ENCODE measurements at places on chromosomes 4 and X. TPM values are rescaled to one million over a fixed set of nuclear protein-coding genes. Genes with fewer than 3 reads are reported as not detected.

The NWD2 gene
- not detected for total RNA-seq

The RIBC1 gene
- 1.2 TPM for total RNA-seq

The HS3ST1 gene
- total RNA-seq = 0.07 TPM

The CNOT6L gene
- 96.5 TPM for total RNA-seq

The ATG4A gene
- total RNA-seq = 10.8 TPM

The RAB9B gene
- 0.44 TPM for total RNA-seq

The PABPC1L2A gene
- not detected for total RNA-seq

The SPANXA1 gene
- total RNA-seq = not detected

DNA sequence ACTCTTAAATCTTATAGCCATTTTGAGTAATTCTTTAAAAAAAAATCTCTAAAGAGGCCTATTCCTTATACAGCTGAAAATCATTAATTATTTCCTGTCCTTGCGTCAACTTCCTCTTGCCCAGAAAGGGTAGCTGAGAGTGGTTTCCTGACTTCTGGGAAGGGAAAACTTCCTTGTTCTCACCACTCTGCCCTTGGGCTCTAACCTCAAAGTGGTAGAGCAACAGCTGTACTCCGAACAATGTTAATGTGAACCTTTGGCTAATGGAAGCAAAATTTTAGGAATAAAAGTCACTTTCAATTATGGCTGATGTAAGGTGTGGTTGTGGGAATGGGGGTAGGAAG, 15.3 kb downstream of the KLHL2 start:
- DNase-seq = no peak

DNA sequence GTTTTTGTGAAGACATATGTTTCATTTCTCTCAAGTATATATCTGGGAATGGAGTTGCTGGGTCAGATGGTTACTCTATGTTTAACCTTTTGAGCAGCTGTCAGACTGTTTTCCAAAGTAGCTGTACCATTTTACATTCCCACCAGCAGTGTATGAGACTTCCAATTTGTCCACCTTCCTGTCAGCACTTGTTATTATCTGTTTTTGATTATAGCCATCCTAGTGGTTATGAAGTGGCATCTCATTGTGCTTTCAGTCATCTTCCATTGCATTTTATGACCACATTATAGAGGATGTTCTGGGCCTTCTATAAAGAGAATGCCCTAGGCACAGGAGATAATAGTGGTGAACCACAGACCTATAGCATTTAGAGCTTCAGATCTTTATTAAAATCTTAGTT, 39.2 kb downstream of the CLCN4 start:
- DNase-seq = no peak

DNA sequence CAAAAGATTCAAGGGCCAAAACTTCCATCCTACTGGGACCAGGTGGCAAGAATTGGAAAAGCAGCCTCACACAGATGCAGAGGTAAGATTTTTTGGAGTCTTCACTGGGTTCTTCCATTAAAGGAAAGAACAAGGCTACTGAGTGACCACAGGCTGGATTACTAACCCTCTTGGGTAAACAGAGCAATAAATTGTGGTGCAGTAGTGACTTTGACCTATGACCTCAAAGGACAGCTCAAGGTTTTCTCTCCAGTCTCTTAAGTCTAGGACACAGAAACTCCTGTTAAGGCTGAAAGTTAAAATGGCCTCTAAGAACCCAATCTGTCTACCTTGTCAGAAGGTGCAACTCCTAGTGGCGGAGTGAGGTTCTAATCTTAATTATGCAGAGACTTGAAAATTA, 464.9 kb downstream of the SMARCA1 start:
- no peak for DNase-seq

- DNase-seq = peak; percentile 69
Measured at GRCh38 chr4:26372525-26373172, 51.8 kb downstream of the RBPJ start.

GRCh38 chrX:14753441-14753840, 119.4 kb downstream of the FANCB start:
- DNase-seq = no peak

- no peak for DNase-seq
Measured at GRCh38 chrX:47145395-47146120, 537 bp downstream of the RBM10 start.

GRCh38 chr4:106201373-106201772, 114.6 kb downstream of the TBCK start:
- no peak for DNase-seq

- no peak for DNase-seq
Measured at GRCh38 chrX:130005089-130005807, 22.8 kb downstream of the BCORL1 start.

DNA sequence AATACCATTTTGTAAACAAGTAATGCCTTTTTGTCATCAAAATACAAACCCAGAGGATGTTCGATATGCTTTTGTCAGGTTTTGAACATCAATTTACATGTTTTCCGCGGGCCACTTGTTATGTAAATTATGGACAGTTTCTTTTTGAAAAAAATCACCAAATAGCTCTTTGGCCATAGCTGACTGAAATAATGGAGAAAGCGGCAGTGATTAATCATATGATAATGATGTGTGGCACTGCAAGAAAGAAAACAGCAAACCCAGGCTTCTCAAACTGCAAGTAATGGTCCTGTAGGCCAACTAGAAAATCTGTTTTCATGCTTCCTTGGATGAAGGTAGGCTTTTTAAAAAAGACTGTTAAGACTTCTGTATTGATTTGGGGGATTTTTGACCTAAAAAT, 15.6 kb upstream of the SCML1 start:
- no peak for DNase-seq

DNA sequence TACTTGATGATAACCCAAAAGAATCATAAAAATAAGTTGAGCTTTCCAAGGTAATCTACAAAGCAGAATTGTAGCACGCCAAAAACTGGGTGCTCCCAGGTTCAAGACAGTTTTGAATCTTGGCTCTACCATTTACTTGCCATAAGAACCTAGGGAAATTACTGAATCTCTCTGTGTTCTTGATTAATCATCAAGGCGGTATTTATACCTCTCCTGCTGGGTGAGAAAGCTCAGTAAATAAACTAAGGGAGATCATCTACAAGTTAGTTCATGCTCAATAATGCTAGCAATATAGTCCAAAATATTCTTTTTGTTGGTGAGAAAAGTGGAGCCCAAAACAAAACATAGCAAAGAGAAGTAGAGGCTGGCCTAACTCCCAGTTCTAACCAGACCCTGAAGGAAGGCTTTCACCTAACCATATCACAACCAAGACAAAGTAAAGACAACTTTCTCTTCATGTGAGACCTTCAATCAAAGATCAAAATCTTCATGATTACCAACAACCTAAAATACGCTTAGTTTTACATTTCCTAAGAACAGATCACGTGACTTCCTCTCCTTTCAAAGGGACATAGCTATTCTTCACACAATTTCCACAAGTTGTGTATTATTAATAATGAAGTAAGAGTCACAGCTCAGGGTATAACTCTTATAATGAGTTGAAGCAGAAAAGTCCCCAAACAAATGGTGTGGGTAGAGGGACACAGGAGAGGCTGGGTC, 34.4 kb downstream of the TNIP3 start:
- DNase-seq = no peak

GRCh38 chrX:114127411-114128025, 456.4 kb upstream of the HTR2C start:
- no peak for DNase-seq

GRCh38 chrX:54248309-54248708, 65.3 kb upstream of the FAM120C start:
- DNase-seq = no peak

- no peak for DNase-seq
Measured at GRCh38 chrX:7711167-7711566, 131.8 kb upstream of the VCX start.

DNA sequence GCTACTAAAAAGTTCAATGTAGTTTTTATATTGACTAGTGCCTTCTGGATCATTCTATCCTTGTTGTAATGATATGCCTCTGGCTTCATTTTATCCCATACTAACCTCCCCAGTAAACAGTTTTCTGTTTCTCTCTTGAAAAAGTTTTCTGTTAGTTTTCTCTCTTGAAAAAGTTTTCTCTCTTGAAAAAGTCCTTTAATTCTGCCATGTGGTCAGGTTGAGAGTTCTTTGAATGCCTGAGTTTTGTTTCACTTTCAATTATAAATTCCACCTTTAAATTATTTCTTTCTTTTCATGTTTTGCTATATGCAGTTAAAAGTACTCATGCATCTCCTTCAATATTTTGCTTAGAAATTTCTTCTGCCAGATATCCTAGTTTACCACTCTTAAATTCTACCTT, 1139.6 kb downstream of the STPG2 start:
- no peak for DNase-seq

GRCh38 chrX:113390531-113390930, 549.9 kb upstream of the AMOT start:
- DNase-seq = no peak

- DNase-seq = no peak
Measured at GRCh38 chr4:55122235-55122634, 3.2 kb downstream of the KDR start.

GRCh38 chrX:76420237-76420636, 7.3 kb upstream of the MAGEE1 start:
- DNase-seq = no peak

DNA sequence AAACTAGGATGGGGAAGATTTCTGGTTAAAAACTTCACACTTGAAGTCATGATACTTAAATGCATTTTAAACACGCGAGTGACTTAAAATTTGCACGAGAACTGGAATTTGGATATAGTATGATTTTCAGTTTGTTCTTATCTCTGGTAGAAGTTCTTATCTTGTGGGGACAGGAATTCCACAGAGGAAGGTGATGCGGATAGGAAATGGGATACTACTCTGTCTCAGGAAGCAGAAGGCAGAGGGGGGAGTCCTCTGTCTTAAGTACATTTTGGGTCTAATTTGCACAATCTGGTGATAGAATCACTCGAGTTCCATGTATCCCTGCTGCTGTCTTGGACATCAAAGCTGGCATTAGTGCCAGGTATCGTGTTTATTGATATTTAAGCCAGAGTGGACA, 53.3 kb downstream of the TLL1 start:
- no peak for DNase-seq

- DNase-seq = no peak
Measured at GRCh38 chr4:177547985-177548384, 105.7 kb upstream of the AGA start.
